ENCODE measurements at places on chromosomes 13 and 19. TPM values are rescaled to one million over a fixed set of nuclear protein-coding genes. Genes with fewer than 3 reads are reported as not detected.

Gene ZNF112
- total RNA-seq, result 9.4 TPM

Gene ZNF865
- total RNA-seq, result 0.97 TPM

Gene CGB5
- total RNA-seq, result not detected

Gene LILRB5
- not detected for total RNA-seq

Gene DLL3
- total RNA-seq, result 0.19 TPM

Gene CEACAM3
- total RNA-seq, result not detected

Gene ADGRE1
- total RNA-seq, result not detected

Gene KLK12
- not detected for total RNA-seq

Gene TUBA3C
- not detected for total RNA-seq

Gene UHRF1
- 43.7 TPM for total RNA-seq

Gene CD79A
- total RNA-seq, result not detected

Gene ZNF256
- total RNA-seq, result 4.0 TPM

Gene CYP4F12
- not detected for total RNA-seq

Measured in bladder microvascular endothelial cell (primary cell).